ENCODE measurements at places on chromosomes 12 and 14. TPM values are rescaled to one million over a fixed set of nuclear protein-coding genes. Genes with fewer than 3 reads are reported as not detected.

GRCh38 chr14:98952593-98953350 is 319.2 kb downstream of the BCL11B start:
- DNase-seq: no peak

DNA sequence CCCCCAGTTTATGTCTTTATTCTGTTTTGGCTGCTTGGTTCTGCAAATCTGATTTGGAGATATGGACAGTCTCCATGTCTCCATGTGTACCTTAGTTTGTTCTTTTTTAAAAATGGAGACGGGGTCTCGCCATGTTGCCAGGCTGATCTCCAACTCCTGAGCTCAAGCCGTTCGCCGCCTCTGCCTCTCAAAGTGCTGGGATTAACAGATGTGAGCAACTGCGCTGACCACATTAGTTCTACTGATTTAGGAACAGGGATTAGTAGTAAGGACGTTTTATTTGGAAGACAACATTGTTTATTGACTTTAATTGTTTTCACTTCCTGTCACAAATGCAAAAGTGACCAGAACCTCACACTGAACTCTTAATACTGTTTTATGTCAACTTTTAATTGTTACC is 14.7 kb downstream of the AEBP2 start:
- DNase-seq: no peak

- DNase-seq: peak; percentile 55
Measured at GRCh38 chr14:68552602-68553001, 240.3 kb downstream of the ZFP36L1 start.

DNA sequence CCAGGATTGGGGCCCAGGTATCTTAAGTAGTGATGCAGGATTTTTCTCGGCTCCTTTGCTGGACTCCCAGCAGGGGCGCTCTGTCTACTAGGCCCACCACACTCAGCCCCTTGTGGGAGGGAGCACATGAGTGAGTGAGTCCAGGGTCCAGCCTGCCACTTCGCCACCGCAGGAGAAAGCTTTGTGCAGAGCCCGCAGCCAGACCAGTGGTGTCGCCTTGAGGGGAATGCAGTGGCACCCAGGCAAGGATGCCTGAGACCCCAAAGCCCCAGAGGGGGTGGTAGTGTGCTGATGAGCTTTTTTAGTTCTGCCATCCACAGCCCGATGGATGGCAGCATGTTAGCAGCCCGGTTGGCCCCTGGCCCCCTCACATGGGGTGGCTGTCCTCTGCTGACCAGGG is 5.4 kb upstream of the MRPS35 start:
- DNase-seq: no peak

SLC6A13 gene
- polyA plus RNA-seq: not detected

Data from stomach (tissue), 19 donors.